Activated naive CD8-positive, alpha-beta T cell treated with anti-CD3 and anti-CD28 coated beads for 36 hours (primary cell): ENCODE measurements at places on chromosomes 13 and 19. TPM values are rescaled to one million over a fixed set of nuclear protein-coding genes. Genes with fewer than 3 reads are reported as not detected.

DNA sequence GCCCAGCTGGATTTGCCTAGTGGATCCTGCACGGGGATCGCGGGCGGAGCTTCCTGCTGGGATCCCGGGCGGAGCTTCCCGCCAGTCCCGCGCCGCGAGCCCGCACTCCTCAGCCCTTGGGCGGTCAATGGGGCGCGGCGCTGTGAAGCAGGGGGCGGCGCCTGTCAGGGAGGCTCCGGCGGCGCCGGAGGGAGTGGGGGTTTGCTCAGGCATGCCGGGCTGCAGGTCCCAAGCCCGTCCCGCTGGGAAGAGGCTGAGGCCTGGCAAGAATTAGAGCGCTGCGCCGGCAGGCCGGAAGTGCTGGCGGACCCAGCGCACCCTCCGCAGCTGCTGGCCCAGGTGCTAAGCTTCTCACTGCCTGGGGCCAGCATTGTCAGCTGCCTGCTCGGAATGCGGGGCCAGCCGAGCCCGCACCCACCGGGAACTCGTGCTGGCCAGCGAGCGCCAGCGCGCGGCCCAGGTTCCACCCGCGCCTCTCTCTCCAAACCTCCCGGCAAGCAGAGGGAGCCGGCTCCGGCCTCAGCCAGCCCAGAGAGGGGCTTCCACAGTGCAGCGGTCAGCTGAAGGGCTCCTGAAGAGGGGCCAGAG lies 119.6 kb downstream of the PRR20E start:
- H3K36me3 ChIP-seq, result no peaks in the 10 kb centered on the region
- no peak overlapping the region for H3K27ac ChIP-seq
- no peak overlapping the region for H3K4me3 ChIP-seq
- DNase-seq, result no peak
- H3K4me1 ChIP-seq, result no peaks in the 10 kb centered on the region
- no peaks in the 10 kb centered on the region for H3K27me3 ChIP-seq

DNA sequence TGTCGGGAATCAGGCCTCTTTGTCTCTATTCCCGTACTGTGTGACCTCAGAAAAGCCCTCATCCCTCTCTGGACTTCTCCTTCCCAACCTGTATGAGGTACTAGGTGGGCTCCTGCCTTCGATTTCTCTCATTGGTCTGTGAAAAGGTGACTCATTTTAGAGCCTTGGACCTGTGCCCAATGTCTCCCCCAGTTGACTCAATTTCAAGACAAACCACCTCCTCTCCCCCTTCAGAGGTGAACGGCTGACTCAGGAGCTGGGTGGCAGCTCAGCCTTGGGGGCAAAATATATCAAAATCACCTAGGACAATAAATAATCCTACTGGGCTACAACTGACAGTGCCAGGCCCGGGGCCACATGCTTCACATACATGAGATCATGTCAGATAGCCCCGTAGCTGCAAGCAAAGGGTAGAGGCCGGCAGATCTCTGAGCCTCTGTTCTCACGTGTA lies 630 bp downstream of the COQ8B start:
- peaks cover 11% of the 10 kb centered on the region for H3K36me3 ChIP-seq
- peak; percentile 81 for DNase-seq
- H3K4me1 ChIP-seq, result peaks cover 43% of the 10 kb centered on the region
- H3K27ac ChIP-seq, result peak overlapping the region; percentile 98
- peak overlapping the region; percentile 92 for H3K4me3 ChIP-seq

GRCh38 chr13:75739244-75739868 lies 103.2 kb downstream of the LMO7 start:
- H3K27ac ChIP-seq, result no peak overlapping the region
- H3K27me3 ChIP-seq, result no peaks in the 10 kb centered on the region
- H3K4me3 ChIP-seq, result no peak overlapping the region
- peaks cover 13% of the 10 kb centered on the region for H3K4me1 ChIP-seq
- no peak for DNase-seq

- no peak overlapping the region for H3K4me3 ChIP-seq
- DNase-seq, result no peak
- H3K36me3 ChIP-seq, result no peaks in the 10 kb centered on the region
- H3K27ac ChIP-seq, result no peak overlapping the region
- H3K27me3 ChIP-seq, result no peaks in the 10 kb centered on the region
Observed at GRCh38 chr13:105764486-105764885, 771.0 kb downstream of the EFNB2 start.

DNA sequence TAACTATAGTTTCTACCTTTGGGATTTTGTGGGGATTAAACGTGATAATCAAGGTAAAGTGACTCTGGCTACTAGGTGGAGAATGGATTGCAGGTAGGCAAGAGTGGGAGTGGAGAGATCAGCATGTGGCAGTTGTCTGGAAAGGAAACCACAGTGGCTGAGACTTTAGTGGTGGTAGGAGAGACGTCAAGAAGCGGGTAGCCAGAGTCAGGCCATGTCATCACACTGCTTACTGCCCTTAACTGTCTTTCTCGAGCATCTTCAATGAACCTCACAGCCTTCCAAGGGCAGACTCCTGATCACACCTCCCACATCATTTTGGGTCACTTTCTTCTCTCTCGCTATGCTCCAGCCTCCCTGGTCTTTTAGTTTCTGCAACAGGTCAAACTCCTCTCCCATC lies 28.6 kb upstream of the MBNL2 start:
- H3K27ac ChIP-seq, result no peak overlapping the region
- no peaks in the 10 kb centered on the region for H3K36me3 ChIP-seq
- H3K4me3 ChIP-seq, result no peak overlapping the region
- no peaks in the 10 kb centered on the region for H3K4me1 ChIP-seq
- no peaks in the 10 kb centered on the region for H3K27me3 ChIP-seq
- DNase-seq, result no peak

DNA sequence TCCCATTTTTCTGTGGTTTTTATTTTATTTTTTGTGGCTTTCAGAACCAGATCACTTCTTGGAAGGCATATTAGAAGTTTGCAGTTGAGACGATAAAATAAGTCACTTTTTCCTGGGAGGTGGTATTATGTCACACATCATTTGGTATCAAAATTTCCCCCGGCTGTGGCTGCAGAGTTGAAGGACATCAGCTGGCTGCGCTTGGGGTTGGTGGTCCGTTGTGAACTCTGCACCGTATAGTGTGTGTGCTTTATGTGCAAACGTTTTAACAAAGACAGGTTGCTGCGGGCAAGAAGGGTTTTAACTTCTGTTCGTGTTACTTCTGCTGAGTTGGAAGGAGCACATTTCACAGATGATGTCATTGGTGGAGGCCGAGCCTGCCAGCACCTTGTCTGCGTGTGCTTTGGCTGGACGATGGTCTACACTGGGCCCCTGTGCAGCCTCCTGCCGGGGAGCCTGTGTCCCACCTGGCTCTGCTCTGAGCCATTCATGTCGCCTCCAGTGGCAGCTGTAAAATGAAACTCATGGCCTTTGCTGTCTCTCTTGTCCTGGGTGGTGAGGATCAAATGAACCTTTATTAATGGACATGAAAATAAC lies 9.6 kb downstream of the ATP11A start:
- DNase-seq, result no peak
- no peaks in the 10 kb centered on the region for H3K27me3 ChIP-seq
- H3K27ac ChIP-seq, result no peak overlapping the region
- H3K4me3 ChIP-seq, result no peak overlapping the region

DNA sequence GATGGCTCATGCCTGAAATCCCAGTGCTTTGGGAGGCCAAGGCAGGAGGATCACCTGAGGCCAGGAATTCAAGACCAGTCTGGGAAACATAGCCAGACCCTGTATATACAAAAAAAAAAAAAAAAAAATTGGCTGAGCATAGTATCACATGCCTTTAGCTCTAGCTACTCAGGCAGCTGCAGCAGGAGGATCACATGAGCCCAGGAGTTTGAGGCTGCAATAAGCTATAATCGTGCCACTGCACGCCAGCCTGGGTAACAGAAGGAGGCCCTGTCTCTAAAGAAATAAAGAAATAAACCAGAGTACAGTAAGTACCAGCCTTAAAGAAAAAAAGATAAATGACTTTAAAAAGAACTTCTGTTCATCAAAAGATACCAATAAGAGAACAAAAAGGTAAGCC lies 52.9 kb downstream of the FAM124A start:
- H3K4me1 ChIP-seq, result peaks cover 2% of the 10 kb centered on the region
- H3K27me3 ChIP-seq, result no peaks in the 10 kb centered on the region
- no peak overlapping the region for H3K4me3 ChIP-seq
- no peak overlapping the region for H3K27ac ChIP-seq
- DNase-seq, result no peak

DNA sequence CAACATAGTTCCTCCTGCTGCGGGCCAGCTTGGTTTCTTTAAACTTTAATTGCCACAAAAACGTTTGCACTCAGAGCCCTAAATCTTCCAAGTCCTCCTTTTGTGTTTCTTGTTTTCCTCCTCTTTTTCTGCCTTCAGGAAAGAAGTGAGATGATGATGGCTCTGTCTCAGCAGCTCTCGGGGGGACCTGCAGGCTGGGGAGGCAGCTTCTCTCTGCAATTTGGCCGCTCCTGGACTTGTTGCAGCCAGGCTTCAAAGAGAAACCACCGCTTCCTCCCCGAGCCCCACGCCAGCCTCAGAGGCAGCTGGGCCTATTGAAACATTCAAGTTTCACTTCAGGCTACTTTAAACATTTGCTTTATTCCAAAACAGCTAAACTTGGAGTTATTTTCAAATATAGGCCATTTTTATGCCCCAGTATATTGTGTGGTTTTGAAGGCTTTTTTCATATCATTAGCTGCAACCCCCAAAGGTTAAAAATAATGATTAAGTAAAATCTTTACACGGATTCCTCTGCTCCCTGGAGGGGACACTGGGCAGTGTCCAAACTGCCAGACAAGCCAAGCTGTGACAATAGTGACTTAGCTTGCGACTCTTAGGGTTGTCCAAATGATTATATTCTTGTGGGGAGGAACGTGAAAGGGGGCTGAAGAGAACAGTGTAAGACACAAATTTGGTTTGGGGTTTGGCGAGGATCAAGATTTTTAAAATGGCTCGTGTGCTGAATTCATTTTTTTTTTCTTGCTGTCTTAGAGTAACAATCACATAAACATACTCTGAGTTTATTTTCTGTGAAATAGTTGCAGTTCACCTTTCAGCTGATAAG lies 330.8 kb downstream of the DLEU7 start:
- H3K27ac ChIP-seq, result no peak overlapping the region
- H3K4me1 ChIP-seq, result no peaks in the 10 kb centered on the region
- DNase-seq, result peak; percentile 40
- H3K36me3 ChIP-seq, result peaks cover 2% of the 10 kb centered on the region

DNA sequence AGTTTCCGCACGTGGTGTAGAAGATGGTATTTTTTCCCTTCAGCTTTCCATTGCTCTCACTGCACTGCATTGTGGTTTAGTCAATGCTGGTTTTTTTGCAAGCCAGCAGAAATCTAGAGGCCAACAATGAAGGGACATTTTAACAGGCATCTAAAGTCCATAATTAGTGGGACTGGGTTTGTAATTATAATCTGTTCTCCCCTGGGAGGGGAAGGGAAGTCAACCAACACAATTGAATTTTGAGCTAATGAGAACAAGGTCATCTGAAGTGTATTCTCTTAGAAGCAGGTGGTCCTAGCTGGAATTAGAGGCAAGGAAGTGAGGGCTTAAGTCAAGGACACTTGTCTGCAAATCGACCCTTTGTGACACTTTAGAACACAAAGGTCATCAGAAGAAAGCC lies 156.4 kb downstream of the MYO16 start:
- no peaks in the 10 kb centered on the region for H3K36me3 ChIP-seq
- H3K4me1 ChIP-seq, result no peaks in the 10 kb centered on the region
- DNase-seq, result no peak
- H3K27ac ChIP-seq, result no peak overlapping the region
- H3K27me3 ChIP-seq, result no peaks in the 10 kb centered on the region

GRCh38 chr13:80382576-80382975 lies 41.6 kb upstream of the SPRY2 start:
- no peak overlapping the region for H3K4me3 ChIP-seq
- no peak for DNase-seq
- H3K27me3 ChIP-seq, result no peaks in the 10 kb centered on the region
- peaks cover 3% of the 10 kb centered on the region for H3K4me1 ChIP-seq
- no peaks in the 10 kb centered on the region for H3K36me3 ChIP-seq

RFPL4AL1 gene
- total RNA-seq, result not detected

RASAL3 gene
- total RNA-seq, result 83.4 TPM

GADD45B gene
- total RNA-seq, result 83.0 TPM

ZNF440 gene
- 6.3 TPM for total RNA-seq

RDH8 gene
- total RNA-seq, result not detected
